ENCODE measurements at places on chromosomes 3 and 15. TPM values are rescaled to one million over a fixed set of nuclear protein-coding genes. Genes with fewer than 3 reads are reported as not detected.

CHD2 gene
- 29.2 TPM for total RNA-seq

MYH15 gene
- 0.27 TPM for total RNA-seq

GASK1A gene
- not detected for total RNA-seq

STX19 gene
- total RNA-seq: not detected

GOLIM4 gene
- 20.4 TPM for total RNA-seq

ADPGK gene
- total RNA-seq: 75.9 TPM

ZNF860 gene
- 1.4 TPM for total RNA-seq

NGRN gene
- total RNA-seq: 119 TPM

NRROS gene
- not detected for total RNA-seq

NTRK3 gene
- 22.2 TPM for total RNA-seq

GPR62 gene
- total RNA-seq: not detected

ISG20 gene
- 44.3 TPM for total RNA-seq

DNAJA4 gene
- total RNA-seq: not detected

B3GNT5 gene
- total RNA-seq: 16.9 TPM

PLS1 gene
- 13.6 TPM for total RNA-seq

FEZF2 gene
- total RNA-seq: not detected

GLDN gene
- not detected for total RNA-seq

OSTN gene
- not detected for total RNA-seq

Data from A549 treated with CpdA at 1 μM for 4 hours (cell line).